Adipocyte (in vitro differentiated cells): ENCODE measurements at places on chromosomes 16 and 17.

GRCh38 chr16:30901201-30902028, 5.0 kb downstream of the CTF1 start:
- DNase-seq = no peak

DNA sequence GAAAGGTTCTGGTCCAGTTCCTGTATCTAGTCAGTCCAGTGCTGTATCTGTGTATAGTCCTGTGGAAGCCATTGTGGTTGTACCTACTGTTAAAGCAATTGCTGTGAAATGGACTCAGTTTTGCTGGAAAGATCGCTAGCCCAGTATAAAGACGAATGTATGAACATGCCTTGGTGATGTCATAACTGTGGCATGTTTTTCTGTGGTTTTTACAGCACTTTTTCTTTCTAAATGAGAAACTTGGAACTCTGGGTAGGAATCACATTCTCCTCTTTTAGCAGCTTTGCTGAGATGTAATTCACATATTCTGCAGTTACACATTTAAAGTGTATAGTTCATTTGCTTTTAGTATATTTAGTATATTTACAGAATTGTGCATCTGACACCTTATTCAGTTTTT, 58.1 kb downstream of the MAP2K4 start:
- DNase-seq = peak; percentile 74

DNA sequence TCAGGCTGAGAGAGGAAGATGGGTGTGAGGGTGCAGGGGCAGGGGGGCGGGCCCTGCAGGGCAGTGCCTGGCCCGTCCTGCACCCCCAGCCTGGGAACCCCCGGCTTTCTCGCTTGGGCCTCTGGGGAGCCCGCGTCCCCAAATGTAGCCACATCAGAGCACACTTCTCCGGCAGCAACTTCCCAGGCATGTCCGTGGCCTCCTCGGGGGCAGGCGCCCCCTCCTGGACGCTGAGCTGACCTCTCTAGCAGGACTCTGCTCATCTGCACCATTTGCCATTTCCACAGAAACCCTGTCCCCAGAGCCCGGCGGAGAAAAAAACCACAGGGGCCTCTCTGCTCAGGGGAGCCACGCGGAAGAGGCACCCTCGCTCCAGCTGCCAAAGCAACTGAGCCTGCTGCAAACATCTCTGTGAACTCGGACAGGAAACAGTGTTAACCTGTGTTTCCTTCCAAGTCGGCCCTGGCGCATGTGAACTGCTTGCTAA, 63.4 kb downstream of the KLHDC4 start:
- DNase-seq = peak; percentile 34

DNA sequence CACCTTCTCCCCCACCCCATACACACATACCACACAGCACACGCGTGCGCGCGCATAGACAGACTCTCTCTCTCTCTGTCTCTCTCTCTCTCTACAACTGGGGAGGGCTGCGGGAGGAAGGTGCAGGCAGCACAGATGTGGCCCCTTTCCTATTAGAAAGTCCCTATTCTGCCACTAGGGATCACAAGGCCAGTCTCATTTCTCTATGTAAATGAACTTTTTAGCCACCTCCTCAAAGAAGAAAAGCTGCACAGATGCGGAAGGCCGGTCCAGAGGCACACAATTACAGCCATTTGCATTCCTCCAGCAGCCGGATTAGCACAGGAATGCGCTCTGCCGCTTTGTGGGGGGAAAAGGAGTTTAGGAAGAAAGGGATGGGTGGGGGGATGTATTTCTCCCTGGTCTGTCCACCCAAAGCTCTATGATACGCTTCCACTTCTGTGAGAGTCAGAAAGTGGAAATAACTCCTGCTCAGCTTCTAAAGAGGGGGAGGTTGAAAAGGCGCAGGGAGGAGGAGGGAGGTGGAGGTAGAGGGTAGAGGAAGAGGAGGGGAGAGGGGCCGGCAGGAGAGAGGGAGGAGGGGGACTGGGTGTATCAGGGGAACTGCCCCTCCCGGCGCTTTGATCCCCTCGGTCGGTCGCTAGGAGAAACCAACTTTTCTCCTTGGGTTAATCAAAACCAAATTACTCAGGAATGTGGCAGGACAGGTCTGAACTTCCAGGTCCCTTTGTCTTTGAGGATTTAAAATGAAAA, 11.7 kb downstream of the ZFHX3 start:
- peak; percentile 51 for DNase-seq

DNA sequence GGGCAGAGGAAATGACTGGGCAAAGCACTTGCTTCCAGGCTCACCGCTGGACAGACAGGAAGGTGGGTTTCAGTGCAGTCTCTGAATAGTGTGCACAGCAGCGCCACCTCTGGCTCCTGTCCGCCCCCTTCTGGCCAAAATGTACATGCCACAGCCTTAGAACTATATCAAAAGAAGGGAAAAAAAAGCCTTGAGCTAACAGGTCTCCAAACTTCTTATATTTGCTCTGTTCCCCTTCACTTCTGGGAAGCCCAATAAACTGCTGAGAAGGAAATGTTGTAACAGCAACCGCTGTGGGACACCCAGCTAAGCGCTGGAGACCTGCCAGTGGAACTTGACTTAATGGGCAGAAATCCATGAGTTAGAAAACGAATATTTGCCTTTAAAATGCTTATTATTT, 17.5 kb downstream of the COG7 start:
- peak; percentile 76 for DNase-seq

DNA sequence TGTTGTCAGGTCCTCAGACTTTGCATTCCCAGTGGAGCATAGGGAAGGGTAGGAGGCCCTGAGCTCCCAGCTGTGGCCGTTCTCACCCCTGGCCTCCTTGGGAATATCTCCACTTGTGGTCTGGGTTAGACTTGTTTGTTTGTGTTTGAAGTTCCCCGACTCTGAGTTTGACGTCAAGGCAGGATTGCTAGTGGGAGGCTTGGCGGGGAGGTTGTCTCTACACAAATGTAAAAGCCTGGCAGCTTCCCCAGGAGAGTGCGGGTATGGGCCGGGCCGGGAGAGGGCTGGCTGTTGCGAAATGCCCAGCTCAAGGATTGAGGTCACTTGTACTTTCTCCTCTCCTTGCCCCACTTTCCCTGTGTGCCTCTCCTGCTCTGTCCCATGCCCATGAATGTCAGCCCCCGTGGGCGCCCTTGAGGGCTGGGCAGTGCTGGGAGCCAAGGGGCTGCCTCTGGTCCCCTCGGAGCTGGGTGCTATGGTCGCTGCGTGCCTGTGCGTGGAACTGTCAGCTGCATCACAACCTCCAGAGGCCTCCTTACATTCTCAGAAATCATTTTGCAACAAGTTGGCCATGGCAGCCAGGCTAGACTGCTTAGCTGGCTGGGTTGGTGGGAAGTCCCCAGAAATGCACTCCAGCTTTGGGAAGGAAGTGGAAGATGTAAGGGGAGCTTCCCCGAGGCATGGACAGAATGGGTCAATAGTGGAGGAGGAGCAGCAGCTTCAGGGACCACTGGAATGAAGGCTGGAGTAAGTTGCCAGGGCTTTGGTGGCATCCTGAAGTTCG, 84.3 kb downstream of the KSR1 start:
- peak; percentile 99 for DNase-seq

- DNase-seq = no peak
These were observed 185.0 kb upstream of the ELAC2 start for GRCh38 chr17:13202835-13203234.

- DNase-seq = no peak
These were observed 205.0 kb upstream of the ASIC2 start for GRCh38 chr17:33498069-33498468.

GRCh38 chr17:76480632-76481031, 13.2 kb downstream of the AANAT start:
- no peak for DNase-seq

GRCh38 chr16:62903961-62904502, 867.8 kb upstream of the CDH8 start:
- no peak for DNase-seq

DNA sequence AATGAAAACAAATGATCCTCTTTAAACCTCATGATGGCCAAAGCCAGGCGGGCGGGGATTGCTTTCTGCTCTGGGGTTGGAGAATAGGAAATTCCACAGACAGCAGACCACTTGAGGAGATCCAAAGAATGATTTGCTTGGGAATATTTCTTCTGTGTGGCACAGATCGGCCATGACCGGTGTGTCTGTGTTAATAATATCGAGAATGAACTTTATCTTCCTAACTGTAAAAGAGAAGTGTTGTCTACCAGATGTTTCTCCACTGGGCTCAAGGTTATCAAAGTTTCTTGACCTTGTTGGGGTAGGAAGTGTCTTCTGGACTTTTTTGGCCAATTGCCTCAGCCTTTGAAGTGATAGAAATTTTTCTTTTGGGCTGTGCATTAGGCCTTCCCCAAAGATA, 186.6 kb upstream of the ZFHX3 start:
- DNase-seq = no peak

- no peak for DNase-seq
These were observed 893.5 kb upstream of the RBFOX1 start for GRCh38 chr16:6439129-6439528.

- no peak for DNase-seq
These were observed 1.7 kb downstream of the ABCA8 start for GRCh38 chr17:68953340-68953997.

DNA sequence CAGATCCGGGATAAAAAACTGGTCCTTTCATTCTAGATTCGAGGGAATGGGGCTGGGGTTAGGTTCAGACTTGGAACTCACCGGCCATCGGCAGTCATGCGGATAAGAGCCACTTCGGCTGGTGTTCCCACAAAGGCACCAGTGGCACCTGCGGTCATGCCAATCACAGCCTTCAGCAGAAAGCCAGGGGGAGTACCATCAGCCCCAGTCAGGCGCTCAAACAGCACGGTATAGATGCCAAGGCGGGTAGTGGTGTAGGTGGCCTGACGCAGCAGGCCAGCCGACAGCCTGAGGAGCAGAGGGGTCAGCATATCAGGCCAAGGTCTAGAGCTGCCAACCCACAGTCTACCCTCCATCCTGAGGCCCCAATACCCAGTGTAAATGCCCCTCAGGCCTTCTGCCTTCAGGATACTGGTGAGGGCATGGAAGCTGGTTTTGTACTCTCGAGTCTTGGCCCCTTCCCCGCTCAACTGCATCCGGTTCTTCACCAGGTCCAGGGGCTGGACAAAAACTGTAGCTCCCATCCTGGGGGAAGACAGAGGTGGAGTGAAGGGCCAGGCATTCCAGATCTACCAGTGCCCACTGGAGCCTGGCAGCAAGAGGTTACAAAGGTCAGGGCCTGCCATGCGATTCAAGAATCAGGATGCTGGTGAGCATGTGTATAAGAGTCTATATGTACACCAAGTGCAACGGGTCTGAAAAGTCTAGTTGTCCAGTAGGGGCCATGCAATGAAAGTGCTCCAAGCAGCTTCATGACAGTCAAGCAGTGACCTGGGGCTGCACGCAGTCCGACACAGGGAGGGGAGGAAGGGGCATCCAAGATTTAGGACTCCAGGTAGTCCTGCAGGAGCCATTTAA, 929 bp downstream of the SLC25A11 start:
- peak; percentile 21 for DNase-seq

- DNase-seq = no peak
These were observed 29.4 kb downstream of the UNK start for GRCh38 chr17:75814021-75814395.

GRCh38 chr16:48124266-48124665, 31.5 kb downstream of the ABCC12 start:
- DNase-seq = no peak

DNA sequence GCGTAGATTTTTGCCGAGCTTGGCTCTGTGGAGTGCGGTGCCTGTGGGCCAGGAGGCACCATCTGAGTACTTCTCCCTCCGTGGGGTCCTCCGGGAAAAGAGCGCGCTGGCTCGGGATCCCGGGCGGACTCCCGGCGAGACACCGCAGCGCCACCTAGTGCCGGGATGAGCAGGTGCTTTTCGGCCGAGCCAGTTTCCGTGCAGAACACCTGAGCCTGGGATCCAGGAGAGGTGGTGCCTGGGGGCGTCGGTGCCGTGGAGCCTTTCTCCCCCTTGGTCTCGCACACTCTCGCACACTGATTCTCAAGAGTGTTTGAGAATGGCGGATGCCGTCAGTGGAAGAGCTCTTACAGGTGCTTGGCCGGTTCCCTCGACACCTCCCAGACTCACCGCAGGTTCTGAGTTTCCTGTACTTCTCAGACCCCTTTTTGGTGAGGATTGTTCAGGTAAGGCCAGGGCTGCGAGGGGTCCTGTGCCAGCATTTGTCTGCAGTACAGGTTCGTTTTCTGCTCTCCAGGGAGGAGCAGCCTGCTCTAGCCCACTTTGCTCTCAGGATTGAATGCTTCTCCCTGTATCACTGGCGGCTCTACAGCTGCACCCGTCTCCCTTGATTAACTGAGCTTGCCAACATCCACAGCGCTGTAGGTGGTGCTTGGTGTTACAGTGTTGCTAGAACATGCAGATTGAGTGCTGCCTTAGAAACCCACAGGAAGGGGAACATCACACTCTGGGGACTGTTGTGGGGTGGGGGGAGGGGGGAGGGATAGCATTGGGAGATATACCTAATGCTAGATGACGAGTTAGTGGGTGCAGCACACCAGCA, 23.3 kb downstream of the TBCD start:
- peak; percentile 57 for DNase-seq

- no peak for DNase-seq
These were observed 998 bp upstream of the PRKCA start for GRCh38 chr17:66301367-66301863.

DNA sequence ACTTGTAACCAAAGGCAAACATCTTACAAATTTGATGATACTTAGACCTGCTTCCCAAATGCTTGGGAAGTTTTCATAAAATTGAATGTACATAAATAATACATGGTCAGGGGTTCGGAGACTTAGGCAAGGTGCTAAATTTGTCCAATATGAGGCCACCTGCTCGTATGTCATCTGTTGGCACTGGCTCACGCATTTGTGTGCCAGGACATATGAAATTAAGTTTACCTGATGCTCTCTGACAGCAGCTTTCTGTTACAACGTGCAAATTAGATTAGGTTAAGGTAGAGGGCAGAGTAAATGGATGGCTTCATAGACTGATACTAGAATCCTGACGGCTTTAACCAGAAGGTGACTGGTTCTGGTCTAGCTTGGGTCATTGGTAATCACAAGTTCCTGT, 970.3 kb upstream of the RBFOX1 start:
- DNase-seq = no peak

DNA sequence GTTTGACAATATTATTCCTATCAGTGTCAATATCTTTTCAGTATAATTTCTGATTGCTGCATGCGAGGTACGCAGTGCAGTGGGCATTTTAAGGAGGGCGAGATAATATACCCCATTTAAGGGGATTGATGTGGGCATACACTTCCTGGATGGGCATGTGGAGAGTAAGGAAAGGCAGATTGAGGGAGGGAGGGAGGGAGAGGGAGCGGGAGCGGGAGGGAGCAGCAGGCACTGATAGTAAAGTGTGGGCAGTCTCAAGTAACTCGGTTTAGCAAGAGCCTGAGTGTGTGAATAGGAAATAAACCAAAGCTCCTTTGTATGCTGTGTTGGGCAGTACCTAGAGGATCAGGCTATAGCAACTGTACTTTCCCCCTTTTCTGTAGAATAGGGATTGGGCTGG, 5.1 kb downstream of the BPTF start:
- no peak for DNase-seq
